ENCODE measurements at places on chromosomes 4 and X. TPM values are rescaled to one million over a fixed set of nuclear protein-coding genes. Genes with fewer than 3 reads are reported as not detected.

Gene GATA1
- total RNA-seq = 0.98 TPM

GRCh38 chr4:3263053-3263875, 14.3 kb downstream of the MSANTD1 start:
- no peak for DNase-seq

DNA sequence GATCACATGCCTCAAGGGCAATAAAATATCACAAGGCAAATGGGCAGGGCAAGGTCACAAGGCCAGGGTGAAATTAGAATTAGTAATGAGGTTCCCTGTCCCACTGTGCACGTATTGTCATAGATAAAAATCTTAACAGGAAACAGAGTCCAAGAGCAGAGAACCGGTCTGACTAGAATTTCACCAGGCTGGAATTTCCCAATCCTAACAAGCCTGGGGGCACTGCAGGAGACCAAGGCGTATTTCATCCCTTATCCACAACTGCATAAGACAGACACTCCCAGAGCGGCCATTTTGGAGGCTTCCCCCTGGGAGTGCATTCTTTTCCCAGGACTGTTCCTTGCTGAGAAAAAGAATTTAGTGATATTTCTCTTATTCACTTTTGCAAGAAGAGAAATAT, 25.9 kb upstream of the PRDM5 start:
- DNase-seq = no peak

Gene FAM47A
- not detected for total RNA-seq

- no peak for DNase-seq
These were observed 224.3 kb downstream of the ANK2 start for GRCh38 chr4:113273721-113274220.

GRCh38 chrX:146278381-146278780, 460.8 kb downstream of the SLITRK2 start:
- no peak for DNase-seq

Data from mucosa of gallbladder (tissue), 1 donor.